T-cell (primary cell): ENCODE measurements at places on chromosomes 5 and 9. TPM values are rescaled to one million over a fixed set of nuclear protein-coding genes. Genes with fewer than 3 reads are reported as not detected.

- no peaks in the 10 kb centered on the region for H3K36me3 ChIP-seq
- H3K4me3 ChIP-seq, result no peak overlapping the region
- H3K27ac ChIP-seq, result no peak overlapping the region
- no peaks in the 10 kb centered on the region for H3K4me1 ChIP-seq
- H3K27me3 ChIP-seq, result no peaks in the 10 kb centered on the region
- no peak for DNase-seq
Measured at GRCh38 chr9:83322438-83322837, 215.8 kb downstream of the FRMD3 start.

DNA sequence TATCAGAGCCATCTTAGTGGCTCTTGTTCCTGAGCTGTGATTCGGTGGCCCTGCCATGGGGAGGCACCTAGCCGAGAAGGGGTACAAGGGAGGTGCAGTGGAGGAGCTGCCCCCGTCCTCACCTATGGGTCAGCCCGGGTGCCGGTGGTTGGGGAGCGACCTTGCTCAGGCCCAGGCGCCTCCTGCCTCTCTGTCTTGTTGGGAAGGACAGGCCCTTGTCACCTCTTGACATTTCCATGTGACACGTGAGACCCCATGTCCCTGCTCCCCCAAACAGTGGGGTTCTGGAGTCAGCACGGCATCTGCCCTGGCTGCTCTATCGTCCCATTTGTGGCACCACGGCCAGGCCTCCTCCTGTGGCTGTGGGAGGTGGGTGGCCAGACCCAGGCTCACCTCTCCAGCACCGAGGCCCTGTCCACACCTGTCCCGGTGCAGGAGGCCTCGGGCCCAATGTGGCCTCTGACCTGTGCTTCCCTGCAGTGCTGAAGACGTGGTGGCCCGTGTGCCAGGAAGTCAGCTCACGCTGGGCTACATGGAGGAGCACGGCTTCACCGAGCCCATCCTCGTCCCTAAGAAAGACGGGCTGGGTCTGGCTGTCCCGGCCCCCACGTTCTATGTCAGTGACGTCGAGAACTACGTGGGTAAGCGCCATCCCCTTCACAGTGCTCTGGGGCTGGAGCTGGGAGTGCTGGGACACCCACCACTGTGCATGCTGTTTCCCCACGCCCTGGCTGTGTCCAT lies 68.9 kb downstream of the PHF2 start:
- H3K4me3 ChIP-seq, result no peak overlapping the region
- DNase-seq, result no peak

GRCh38 chr5:159184858-159185381 lies 24.4 kb downstream of the RNF145 start:
- H3K4me3 ChIP-seq, result no peak overlapping the region
- H3K36me3 ChIP-seq, result peaks cover 28% of the 10 kb centered on the region
- no peak for DNase-seq
- no peak overlapping the region for H3K27ac ChIP-seq
- H3K4me1 ChIP-seq, result peaks cover 10% of the 10 kb centered on the region
- H3K27me3 ChIP-seq, result no peaks in the 10 kb centered on the region

DNA sequence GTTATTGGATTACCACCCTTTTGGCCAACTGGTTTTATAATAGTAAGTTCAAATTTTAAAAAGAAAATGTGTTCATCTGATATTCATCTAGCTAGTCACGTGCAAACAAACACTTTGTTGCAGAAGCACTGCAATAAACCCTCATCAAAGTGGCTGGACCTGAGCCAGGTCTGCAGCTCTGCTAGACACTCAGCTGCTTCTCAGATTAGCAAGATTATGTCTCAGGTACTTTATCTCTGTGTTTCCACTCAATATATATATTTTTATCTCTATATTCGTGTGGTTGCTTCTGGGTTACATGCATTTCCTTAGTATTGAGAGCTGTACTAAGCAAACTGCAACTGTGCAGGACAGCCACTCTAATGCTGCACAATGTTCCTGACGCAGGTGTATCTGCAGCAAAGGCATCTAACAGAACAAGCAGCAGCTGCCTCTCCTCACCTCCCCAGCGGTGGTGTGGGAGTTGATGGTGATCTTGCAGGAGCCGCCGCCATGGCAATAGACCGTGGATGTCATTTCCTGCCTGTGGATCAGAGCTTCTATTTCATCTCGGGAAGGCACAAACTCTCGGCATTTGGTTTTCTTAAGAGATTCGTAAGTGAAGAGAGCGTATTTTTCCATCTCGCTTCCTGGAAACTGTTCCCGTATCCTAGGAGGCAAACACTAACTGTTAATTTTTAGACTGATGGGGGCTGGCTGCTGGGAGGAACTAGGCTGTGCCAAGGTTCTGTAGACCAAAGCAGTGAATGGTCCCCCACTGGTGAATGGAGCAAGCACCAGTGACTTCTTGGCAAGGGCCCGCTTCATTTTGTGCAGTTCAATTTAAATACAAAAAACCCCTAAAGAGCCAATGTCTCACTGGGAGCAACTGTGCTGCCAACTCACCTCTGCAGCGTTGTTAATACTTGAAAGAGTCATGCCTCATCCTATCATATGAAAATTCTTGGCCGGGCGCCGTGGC lies 56.7 kb upstream of the RETREG1 start:
- peak; percentile 48 for DNase-seq
- peak overlapping the region; percentile 17 for H3K4me3 ChIP-seq
- no peaks in the 10 kb centered on the region for H3K36me3 ChIP-seq
- H3K27ac ChIP-seq, result no peak overlapping the region

SLCO4C1 gene
- total RNA-seq, result 0.43 TPM
